ENCODE measurements at places on chromosomes 5 and 9.

DNA sequence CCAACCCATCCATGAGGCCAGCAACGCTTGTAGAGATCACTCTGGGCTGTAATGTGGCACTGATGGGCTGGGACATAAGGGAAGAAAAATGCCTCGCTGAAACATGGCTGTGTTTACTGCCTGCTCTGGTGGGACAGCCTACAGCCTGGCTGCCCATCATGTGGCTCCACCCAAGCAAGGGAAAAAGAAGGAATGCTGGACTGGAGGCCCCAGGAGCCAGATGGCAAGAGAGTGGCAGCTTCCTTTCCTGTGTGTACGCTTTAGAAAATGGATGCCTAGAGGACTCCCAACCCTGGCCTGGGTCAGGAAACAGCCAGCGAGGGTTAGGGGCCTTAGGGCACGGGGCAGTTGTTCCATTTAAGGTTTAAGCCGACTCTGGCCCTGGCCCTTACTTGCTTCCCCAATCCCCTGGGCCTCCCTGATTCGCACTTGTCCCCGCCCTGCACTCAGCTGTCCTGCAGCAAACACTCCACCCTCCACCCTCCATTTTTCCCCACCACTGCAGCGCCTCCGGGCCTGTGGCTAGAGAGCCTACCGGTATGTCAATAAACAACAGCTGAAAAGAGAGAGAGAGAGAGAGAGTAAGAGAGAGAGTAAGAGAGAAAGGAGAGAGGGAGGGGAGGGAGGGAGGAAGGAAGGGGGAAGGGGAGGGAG lies 819.4 kb downstream of the SEMA5A start:
- DNase-seq = no peak

GRCh38 chr5:179166886-179167841 lies 107.0 kb downstream of the ZNF354C start:
- peak; percentile 21 for DNase-seq

DNA sequence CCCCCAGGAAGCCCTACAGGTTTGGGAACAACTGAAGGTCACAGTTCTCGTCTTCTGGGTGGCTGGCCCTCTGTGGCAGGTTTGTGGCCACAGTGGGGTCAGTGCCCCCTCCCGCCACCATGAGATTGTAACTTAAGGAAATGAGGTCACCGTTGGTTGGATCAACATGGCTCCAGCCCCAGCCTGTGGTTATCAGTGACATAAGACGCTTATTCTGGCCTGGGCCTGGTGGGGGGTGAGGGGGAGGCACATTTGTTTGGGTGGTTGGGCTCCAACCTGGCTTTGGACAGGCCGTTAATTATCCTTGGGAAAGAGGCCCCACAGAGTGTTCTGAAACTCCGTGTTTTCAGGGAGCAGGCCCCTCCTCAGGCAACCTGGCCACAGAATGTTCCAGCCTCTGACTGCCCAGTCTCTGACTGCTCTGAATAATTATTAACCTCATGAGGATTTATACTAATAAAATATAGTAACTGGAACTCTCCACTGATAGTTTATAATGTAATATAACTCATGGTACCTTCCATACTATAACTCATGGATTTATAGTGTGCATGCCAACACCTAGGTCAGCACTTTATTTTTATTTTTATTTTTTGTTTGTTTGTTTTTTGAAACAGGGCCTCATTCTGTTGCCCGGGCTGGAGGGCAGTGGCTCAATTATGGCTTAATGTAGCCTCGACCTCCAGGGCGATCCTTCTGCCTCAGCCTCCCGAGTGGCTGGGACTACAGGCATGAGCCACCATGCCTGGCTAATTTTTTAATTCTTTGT lies 58.0 kb upstream of the RPL26L1 start:
- DNase-seq = no peak

GRCh38 chr5:93582677-93583438 lies at the start of gene NR2F1:
Gene NR2F1 (plus strand): TSS chr5:93583222. CDS start chr5:93585024, 1,802 bp downstream.
- DNase-seq = no peak

DNA sequence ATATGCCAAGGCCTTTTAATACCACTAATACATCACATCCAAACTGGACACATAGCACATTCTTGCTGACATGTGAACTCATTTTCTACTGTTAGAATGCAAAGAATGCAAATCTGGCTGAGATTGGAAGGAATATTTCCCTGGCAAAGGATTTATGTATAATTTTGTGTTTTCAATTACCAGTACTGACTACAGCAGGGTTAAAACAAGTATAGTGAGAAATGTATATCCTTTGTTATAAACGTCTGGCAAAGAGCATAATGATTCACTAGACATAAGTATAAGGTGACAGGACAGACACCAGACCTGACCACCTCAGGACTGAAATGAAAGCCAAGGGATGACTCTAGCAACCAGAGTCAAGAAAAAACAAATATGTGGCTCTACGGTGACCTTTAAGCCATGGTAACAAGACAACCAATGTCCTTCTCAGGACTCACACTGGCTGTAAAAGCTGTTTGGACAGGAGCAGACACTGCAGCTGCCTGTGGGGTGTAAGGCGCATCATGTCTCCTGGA lies 95.0 kb downstream of the MRPS27 start:
- DNase-seq = no peak

DNA sequence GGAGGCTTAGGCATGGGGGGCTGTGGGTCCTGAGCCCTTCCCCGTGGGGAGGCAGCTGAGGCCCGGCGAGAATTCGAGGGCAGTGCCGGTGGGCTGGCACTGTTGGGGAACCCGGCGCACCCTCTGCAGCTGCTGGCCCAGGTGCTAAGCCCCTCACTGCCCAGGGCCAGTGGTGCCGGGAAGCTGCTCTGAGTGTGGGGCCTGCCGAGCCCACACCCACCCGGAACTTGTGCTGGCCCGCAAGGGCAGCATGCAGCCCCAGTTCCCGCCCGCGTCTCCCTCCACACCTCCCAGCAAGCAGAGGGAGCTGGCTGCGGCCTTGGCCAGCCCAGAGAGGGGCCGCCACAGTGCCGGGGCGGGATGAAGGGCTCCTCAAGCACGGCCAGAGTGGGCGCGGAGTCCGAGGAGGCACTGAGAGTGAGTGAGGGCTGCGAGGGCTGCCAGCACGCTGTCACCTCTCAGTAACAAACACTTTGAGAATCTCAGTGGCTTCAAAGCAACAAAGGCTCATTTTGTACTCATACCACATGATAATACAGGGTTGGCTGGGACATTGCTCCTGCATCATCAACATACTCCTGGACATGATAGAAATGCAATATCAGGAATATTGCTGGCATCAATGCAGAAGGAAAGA lies 265.7 kb upstream of the ANKRD55 start:
- no peak for DNase-seq

- no peak for DNase-seq
Observed at GRCh38 chr5:159444441-159445082, 114.3 kb upstream of the IL12B start.

DNA sequence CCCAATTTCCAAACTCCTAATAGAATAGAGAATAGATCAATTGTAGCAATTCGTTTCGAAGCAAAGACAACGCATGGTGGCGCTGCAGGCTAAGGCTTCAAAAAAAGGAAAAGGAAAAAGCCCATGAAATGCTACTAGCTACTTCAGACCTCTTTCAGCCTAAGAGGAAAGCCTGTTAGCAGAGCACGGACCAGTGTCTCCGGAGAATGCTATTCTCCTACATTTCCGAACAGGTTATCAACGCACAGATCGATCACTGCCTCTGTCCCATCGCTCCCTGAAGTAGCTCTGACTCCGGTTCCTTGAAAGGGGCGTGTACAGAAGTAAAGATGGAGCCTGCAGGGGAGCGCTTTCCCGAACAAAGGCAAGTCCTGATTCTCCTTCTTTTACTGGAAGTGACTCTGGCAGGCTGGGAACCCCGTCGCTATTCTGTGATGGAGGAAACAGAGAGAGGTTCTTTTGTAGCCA lies at the start of gene PCDHB15:
PCDHB15 (plus strand) TSS at position 146 of the 468 bp plus-strand sequence; CDS start at position 330, 184 bp downstream.
- no peak for DNase-seq

GRCh38 chr5:52800394-52801213 lies 12.9 kb downstream of the ITGA1 start:
- DNase-seq = peak; percentile 37

DNA sequence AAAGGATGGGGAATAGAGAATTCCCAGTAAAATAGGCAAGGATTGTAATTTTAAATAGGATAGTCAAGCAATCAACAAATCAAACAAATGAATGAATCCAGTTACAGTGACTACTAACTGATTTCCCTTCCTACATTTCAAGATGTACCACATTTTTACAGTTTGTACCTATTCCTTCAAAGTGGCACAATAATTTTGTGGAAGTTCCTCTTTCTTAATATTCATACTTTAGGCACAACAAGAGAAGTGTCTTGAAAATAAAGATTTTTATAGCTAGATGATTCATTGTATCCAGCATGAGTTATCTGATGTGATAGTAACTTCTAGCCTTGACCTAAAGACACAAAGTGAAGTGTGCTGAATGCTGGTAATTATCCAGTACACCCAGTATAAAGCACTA lies 122.2 kb upstream of the ACOT12 start:
- no peak for DNase-seq

- DNase-seq = no peak
Observed at GRCh38 chr5:14118551-14119320, 24.4 kb upstream of the TRIO start.

- no peak for DNase-seq
Observed at GRCh38 chr5:72115296-72115695, 8.0 kb downstream of the MAP1B start.

- no peak for DNase-seq
Observed at GRCh38 chr5:139486201-139486600, 3.6 kb upstream of the STING1 start.

DNA sequence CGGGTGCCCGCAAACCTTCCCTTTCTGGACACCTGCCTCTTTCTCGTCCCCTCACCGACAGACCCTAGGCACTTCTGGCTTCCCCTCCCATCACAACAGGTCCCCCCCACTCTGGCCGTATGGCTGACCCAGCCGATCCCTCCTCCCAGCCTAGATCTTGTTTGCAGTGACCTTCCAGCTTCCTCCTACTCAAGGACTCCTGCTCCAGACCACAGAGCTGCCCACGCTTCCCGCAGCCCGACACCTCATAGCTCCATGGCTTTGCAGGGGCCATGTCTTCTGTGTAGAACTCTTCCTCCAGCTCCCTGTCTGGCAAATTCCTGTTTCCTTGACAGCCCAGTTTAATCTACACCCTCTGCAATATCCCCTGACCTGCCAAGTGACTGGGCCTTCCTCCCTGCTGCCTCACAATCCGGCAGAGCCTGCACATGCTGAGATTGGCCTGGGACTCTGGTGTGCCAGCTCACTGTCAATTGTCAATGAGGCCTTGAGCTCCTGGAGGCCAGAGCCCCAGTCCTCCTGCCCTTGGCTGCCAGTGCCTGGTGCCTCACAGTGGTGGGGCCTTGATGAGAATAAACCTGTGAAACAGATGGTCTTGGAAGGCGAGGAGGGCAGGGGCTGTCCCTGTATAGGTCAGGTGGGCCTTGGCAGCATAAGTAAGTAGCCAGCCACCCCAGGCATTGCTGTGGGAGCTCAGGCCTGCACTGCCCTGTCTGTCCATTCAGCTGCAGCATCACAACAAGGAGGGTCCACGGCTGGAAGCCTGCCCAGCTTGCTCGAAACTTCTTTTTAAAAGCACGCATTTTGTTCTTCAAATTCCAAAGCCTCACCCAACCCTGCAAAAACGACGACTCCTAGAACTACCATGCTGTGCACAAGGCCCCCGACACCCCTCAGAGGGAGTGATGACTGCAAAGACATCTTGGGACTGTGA lies 50.5 kb downstream of the GADD45G start:
- no peak for DNase-seq

- peak; percentile 13 for DNase-seq
Observed at GRCh38 chr9:120710110-120710981, 3.9 kb downstream of the MEGF9 start.

GRCh38 chr5:133778636-133779035 lies 166.3 kb upstream of the FSTL4 start:
- no peak for DNase-seq

Data from activated effector memory CD4-positive, alpha-beta T cell treated with Interleukin-2 at 50 U/mL for 16 hours (primary cell).